ENCODE measurements at places on chromosomes 3 and 15.

- peak; percentile 43 for DNase-seq
Observed at GRCh38 chr15:77944002-77944867, 133.3 kb downstream of the TBC1D2B start.

- no peak for DNase-seq
Observed at GRCh38 chr3:26293329-26293844, 329.2 kb upstream of the LRRC3B start.

DNA sequence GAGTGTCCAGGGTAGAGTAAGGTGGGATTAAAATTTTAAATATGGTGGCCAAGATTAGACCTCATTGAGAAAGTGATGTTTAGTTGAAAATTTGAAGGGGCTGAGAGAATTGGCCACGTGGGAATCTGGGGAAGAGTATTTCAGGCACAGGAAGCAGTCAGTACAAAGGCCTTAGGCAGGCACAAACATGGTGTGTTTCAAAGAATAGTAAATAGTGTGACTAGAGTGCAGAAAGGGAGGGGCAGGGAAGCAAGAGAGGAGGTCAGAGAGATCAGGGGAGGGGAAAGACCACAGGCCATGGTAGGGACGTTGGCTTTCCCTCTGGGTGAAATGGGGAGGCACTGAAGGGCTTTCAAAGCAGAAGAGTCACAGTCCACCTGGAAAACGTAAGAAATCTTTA lies 36.6 kb upstream of the POMGNT2 start:
- no peak for DNase-seq

DNA sequence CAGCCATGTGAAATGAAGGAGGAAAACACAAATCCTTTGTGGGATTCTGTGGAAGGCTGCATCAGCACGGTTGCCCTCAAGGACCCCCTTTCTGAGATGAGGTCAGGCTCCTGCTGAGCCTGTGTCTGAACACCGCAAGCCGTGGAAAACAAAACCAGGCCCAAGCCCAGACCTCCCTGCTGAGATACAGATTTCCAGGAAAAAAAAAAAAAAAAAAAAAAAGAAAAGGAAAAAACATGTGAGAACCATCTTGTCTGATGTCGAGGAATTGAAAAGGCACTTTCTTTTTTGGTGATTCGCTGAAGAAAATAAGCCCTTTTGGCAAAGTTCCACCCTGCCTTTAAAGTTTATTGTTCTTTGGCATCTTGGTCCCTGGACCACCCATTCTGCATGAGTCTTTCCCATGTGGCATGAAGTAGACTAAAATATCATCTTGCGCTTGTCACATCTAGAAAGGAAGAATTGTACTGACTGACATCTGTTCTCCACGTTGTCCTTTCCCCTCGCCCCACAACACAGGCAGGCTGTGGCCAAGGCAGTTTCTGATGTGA lies 117.6 kb downstream of the CHST2 start:
- no peak for DNase-seq

DNA sequence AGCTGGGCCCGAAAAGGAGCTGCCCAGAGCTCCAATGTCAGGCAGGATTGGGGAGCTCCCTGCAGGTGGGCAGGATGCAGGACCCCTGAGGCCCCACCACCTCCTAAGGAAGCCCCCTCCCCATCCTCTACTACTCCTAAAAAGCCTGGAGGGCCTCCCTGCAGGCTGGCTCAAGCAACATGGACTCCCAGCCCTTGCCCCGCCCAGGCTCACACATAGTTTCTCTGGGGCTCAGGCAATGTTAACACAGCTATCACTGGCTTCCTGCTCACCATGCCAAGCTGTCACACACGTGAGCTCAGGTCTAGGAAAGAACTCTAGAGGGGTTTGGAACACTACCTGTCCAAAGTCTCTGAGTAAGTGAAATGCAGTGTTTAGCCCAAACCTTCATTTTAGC lies 65.4 kb upstream of the ZNF148 start:
- DNase-seq = no peak

- DNase-seq = no peak
Observed at GRCh38 chr3:188473591-188474288, 319.8 kb downstream of the LPP start.

DNA sequence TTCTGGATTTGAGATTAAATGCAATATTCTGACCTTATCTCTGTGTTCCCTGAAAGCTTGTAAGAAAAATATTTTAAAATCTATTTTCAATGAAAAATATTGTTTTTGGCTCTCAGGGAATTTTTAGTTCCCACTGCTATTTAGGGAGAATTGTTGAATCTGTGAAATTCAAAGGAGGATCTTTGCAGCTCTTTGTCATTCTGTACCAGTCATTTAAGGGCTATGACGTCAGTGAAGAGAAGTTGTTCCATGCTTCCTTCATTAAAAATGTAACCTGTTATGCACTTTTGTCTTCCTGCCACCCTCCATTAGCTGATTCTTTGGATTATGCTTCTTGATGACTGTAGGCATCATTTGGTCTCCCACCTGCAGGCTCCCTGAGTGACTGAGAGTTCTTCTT lies 427.8 kb upstream of the C2CD4B start:
- DNase-seq = no peak

- no peak for DNase-seq
Observed at GRCh38 chr15:88467935-88468528, 524 bp downstream of the MRPS11 start.

- no peak for DNase-seq
Observed at GRCh38 chr15:86797135-86797534, 717.5 kb downstream of the AGBL1 start.

DNA sequence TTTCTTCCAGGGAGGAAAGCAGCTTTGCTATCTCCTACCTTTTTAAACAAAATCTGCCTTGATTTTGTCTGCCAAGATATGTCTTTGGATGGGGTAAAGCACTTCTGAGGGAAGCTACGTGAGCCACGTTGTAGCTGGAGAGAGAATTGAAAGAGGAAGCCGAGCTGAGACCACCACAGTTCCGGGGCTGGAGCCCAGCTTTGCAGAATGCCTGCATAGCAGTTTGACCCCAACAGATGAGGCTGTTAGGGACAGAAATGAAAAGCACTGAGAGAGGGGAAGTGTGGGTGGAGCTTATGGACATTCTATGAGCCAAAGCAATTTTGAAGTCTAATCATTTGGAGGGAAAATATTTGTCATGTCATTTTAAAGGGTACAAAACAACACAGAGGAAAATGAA lies 45.4 kb downstream of the LIPC start:
- no peak for DNase-seq

DNA sequence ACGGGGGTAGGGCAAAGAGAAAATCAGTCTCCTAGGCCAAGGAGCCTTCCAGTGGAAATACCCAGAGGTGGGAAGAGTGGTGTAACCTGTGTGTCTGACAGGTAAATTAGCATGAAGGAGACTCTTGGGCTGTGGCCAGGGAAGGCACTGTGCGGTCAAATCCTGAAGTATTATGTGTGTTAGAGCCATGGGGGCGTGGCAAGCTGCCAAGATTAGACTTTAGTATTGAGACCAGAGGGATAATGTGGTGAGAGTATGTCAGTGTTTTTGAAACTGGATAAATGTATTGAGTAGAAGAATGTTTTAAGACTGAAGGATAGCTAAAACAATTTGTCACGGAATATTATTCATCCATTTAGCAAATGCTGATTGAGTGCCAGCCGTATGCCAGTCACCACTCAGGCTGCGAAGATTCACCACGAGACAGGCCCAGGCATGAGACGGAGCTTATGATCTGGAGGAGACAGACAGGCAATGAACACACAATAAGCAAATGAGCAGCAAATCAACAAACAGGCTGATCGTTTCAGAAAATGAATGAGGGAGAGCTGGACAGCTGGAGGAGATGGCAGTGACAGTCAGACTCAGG lies 445.9 kb downstream of the MCTP2 start:
- DNase-seq = no peak

DNA sequence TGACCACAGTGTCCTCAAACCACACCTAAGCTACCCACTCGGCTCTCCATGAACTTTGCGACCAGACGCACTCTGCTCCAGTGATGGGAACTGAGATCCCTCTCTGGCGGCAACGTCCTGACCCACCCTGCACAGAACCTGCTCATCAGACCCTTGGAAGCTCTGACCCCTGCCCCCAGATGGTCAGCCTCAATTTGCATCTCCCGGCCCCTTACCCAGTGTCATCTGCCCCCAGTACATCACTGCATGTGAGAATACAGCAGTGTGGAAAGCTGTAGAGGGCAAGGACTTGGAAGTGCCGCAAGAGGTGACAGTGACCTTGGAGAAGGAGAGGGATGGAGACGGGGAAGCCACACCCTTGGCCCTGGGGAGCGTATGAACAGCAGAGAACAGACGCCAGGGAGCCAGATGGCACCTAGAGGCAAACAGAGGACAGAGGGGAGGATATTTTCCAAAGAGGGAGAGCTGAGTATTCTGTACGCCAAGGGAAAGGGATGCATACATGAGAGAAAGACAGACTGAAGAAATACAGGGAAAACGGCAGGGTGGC lies 192.0 kb downstream of the XXYLT1 start:
- DNase-seq = no peak

GRCh38 chr15:92636908-92637481 lies 18.6 kb downstream of the FAM174B start:
- DNase-seq = no peak

DNA sequence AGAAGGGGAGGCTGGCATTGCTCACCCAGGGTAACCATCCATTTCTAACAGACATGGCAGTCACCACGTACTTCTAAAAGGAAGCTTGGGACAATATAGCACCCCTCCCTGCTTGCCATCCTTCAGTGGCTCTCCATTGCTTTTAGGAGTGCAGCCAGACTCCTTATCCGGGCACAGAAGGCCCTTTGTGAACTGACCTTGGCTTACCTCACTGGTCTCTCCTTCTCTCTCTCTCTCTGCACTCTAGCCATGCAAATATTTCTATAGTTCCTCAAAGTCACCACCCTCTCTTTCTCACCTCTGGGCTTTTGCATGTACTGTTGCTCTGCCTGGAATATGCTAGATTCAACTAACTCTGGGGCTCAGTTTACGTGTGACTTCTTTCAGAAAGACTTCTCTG lies 301.1 kb downstream of the SHQ1 start:
- no peak for DNase-seq

GRCh38 chr15:50365971-50366370 lies 11.0 kb upstream of the GABPB1 start:
- DNase-seq = no peak

DNA sequence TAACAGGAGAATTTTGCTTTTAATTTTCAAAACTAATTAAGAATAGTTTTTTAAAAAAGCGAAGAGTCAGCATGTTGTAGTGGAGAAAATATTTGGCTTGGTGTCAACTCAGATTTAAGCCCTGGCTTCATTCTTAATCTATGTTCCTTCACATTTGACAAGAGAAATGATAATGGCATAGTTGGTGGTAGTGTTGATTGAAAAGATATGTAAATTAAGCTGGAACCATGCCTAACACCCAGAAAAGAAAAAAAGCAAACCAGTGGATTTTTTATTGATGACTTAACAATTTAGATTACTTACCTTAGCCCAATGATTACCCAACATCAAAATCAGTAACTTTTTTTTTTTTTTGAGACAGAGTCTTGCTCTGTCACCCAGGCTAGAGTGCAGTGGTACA lies 27.4 kb downstream of the TCAIM start:
- no peak for DNase-seq

DNA sequence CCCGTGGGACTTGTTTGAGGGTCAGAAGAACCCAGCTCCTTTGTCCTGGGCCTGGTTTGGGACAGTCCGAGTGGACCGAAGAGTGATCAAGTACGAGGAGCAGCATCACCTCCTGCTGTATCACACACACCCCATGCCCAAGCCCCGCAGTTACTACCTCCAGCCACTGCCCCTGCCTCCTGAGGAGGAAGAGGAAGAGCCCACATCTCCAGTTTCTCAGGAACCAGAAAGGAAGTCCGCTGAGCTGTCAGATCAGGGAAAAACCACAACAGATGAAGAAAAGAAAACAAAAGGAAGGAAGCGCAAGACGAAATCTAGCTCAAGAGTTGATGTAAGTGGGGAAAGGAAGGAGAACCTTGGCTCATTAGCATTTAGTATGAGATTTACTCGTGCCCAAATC lies 3.3 kb upstream of the P2RY12 start:
- no peak for DNase-seq

DNA sequence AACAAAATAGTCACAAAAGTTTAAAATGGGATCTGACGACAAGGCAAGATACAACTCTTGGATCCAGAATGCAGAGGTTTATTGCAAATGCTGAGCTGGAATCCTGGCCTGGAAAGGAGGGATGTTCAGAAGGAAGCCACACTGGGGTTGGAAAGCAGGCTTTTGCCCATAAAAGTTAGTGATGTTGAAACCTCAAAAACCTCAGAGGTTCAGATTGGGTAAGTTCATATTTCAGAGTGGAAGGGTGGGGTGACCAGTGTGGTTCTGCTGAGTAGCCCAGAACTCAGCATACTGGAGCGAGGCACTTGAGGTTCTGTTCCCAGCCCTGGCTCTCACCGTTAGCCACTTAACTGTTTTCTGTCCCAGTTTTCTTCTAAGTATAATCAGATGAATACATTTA lies 114.0 kb upstream of the OSTN start:
- no peak for DNase-seq

GRCh38 chr3:115789481-115789880 lies 166.2 kb downstream of the GAP43 start:
- no peak for DNase-seq

- DNase-seq = peak; percentile 7
Observed at GRCh38 chr3:11195721-11196332, 41.5 kb downstream of the HRH1 start.

GRCh38 chr3:23252122-23252521 lies 49.0 kb downstream of the UBE2E2 start:
- no peak for DNase-seq

GRCh38 chr3:47475029-47475569 lies 642 bp downstream of the SCAP start:
- peak; percentile 22 for DNase-seq

DNA sequence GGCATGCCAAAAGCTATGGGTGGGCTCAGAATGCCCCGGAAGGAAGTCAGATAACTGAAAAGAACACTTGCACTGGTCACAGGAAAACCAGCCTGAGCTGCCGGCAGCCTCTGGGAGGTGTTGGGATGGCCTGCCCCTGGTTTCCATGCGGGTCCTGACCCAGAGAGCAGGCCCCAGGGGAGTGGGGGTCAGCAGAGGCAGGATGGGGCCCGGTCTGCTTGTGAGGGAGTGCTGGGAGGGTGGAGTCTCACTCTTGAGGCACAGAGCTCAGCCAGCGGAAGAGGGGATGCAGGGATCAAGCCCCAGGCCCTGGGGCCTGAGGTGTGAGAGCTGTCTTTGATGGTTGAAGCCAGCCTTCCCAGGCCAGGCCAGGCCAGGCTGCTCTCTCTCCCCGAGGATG lies 2.4 kb upstream of the RPUSD3 start:
- DNase-seq = no peak

- DNase-seq = no peak
Observed at GRCh38 chr3:2097641-2098191, 950 bp upstream of the CNTN4 start.

Measured in stimulated activated CD4-positive, alpha-beta T cell treated with anti-CD3 and anti-CD28 coated beads, Interleukin-4, amount 100 ng/mL, for 48 hours (primary cell).